ENCODE measurements at places on chromosomes 3 and 15.

DNA sequence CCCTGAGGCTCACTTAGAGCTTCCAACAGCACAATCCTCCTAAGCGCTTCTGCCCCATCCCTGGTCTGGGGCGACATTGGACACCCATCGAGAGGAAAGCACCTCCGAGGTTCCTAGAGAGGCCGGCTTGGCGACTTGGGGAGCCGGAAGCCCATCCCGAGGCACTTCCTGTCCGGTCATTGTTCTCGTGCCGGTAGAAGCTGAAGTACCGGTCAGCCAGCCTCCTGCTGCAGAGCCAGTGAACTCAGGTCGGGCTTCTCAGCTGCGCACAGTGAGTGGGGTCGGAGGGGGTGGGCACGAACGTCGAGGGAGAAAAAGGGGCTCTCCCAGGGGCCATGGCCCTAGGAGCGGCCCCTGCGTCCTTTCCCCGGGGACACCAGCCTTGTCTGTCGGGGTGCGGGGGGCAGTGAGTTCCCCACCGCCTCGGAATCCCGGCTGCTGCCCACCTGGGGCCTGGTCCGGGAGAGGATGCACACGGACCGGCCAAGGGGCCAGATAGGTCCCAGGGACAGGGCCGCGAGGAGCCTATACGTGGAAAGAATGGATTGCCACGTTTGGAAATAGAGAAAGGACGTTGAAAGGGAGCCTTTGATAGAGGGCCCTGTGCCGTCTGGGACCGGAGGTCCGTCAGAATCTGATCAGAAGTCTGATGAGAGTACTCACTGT lies at the start of gene ZNF35:
Gene ZNF35, plus strand, starts transcription at position 169 of the 666 bp plus-strand sequence. CDS start 2,336 bp downstream, outside the sequence.
- no peak for DNase-seq

DNA sequence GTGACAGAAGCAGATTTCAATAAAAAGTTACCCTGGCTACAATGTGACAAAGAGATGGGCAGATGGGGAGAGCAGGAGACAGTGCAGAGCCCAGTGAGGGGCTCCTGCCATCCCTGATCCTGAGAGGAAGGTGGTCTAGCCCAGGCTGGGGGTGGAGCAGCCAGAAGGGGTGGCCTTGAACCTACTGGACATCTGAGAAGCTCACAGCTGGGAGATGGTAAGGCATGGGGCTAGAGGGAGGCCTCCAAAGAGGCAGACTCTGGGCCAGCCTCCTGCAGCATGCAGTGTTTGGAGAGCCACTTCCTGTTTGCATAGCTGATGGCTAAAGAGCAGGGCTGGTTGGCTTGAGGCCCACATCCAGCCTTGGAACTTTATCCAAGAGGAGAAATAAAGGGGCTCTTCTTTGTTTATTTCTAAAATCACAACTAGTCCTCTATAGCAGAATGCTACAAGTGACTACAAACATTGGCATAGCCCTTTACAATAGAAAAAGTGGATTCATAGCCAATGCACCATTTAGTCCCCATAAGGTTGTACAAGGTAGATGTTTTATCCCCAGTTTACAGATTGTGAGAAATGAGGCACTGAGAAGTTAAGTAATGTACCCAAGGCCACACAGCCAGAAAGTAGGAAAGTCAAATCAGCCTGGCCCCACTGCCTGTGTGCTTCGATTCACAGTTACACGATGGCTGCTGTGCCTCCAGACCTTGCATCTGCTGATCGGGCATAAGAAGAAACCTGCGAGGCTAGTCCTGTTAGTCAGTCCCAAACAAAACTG lies 4.6 kb downstream of the EFCC1 start:
- no peak for DNase-seq

DNA sequence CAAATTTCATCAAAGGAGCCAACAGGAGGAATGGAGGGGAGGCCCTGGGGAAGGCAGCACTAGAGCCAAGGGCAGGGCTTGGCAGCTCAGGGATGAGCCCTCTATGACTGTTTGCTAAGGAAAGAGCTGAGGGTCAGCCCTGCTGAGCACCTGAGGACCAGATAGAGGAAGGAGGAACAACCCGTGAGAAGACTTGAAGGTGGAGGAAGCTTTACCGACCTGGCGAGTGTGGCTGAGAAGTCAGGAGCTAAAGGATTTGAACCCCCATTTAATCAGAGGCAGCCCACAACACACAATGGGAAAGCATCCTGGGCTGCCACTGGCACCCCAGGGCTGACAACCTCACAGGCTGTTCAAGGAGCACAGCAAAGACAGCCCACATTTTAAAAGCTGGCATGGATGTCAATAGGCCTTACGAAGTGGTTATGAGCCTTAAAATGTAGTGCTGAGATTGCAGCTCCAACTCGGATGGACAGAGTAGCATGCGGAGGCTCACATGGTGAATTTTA lies 20.7 kb upstream of the LRRC2 start:
- DNase-seq, result no peak

GRCh38 chr3:129491794-129492193 lies 36.6 kb upstream of the RHO start:
- DNase-seq, result no peak

GRCh38 chr3:172557515-172558220 lies 34.4 kb upstream of the TNFSF10 start:
- DNase-seq, result no peak

GRCh38 chr3:133871368-133872090 lies 24.2 kb downstream of the RAB6B start:
- DNase-seq, result no peak

DNA sequence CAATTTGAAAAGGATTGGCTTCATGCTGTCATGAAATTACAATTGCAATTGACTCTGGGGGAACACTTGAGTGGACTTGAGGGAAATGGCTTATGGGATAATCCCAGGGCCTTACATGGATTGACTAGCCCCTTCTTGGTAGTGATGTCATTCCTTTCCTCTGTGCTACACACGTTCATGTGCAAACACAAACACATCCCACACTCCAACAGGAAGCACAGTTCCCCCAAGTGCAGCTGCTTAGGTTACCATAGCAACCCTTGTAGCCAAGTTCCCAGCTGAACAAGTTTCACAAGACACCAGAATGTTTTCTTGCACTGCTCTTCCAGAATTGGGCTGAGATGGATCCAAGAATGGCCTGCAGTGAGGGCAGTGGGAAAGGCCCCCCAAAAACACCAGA lies 217.0 kb downstream of the ZNF621 start:
- DNase-seq, result no peak

DNA sequence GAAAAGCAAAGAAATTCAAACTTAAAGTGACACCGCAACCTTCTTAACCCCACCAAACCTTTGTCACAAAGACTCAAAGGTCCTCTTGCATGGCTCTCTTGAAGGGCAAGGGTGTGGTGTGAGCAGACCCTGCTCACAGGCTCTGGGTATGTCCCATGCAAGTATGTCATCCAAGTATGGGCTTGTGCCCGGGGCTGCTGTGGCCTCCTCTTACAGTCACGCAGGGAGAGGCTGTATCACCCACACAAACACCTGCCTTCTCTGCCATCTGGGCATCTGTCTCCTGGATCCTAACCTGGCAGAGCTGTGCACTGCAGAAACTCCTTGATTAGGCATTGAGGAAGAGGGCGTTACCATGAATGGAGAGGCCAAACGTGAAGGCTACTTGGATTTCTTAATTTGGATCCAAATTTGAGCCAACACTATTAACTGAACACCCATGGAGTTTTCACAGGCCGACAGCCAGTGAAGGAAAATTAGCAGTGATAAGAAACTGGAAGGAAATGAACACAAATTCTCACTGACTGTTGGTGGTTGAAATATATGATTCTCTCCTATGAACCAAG lies 146.6 kb downstream of the DUT start:
- no peak for DNase-seq

GRCh38 chr3:120424506-120424905 lies 26.3 kb downstream of the FSTL1 start:
- DNase-seq, result no peak

GRCh38 chr3:195714380-195715011 lies 6.3 kb upstream of the MUC20 start:
- DNase-seq, result no peak

DNA sequence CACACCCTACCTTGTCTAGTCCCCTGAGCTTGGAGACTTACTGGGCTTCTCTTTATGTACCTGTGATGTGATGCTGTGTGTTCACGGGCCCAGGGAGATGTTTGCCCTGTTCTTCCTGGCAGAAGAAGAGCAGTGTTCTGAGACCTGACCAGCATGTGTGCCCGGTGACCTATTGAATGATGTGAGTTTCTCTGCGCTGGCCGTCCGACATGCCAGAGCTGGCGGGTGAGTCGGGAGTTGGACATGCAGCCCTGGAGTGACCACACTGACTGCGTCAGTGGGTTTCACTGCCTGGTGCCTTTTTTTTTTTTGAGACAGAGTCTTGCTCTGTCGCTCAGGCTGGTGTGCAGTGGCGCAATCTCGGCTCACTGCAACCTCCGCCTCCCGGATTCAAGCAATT lies 42.3 kb downstream of the CGNL1 start:
- DNase-seq, result no peak

GRCh38 chr15:77866186-77866585 lies 211.3 kb downstream of the TBC1D2B start:
- no peak for DNase-seq

DNA sequence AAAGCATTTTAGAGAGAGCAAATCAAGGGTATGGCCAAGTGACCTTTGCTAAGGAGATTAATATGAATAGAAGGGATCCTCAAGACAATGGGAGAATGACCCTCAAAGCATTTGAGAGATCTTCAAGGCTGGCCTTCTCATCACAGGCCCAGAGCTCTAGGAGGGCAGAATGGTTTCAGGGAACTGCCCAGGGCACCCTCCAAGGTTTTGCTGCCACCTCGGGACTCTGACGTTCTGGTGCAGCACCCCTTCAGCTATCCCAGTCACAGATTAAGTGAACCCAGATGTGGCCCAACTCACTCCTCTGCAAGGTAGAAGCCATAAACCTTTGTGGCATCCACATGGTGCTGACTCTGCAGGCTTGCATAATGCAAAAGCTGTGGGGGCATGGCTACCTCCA lies 209.3 kb downstream of the TLE3 start:
- DNase-seq, result no peak

DNA sequence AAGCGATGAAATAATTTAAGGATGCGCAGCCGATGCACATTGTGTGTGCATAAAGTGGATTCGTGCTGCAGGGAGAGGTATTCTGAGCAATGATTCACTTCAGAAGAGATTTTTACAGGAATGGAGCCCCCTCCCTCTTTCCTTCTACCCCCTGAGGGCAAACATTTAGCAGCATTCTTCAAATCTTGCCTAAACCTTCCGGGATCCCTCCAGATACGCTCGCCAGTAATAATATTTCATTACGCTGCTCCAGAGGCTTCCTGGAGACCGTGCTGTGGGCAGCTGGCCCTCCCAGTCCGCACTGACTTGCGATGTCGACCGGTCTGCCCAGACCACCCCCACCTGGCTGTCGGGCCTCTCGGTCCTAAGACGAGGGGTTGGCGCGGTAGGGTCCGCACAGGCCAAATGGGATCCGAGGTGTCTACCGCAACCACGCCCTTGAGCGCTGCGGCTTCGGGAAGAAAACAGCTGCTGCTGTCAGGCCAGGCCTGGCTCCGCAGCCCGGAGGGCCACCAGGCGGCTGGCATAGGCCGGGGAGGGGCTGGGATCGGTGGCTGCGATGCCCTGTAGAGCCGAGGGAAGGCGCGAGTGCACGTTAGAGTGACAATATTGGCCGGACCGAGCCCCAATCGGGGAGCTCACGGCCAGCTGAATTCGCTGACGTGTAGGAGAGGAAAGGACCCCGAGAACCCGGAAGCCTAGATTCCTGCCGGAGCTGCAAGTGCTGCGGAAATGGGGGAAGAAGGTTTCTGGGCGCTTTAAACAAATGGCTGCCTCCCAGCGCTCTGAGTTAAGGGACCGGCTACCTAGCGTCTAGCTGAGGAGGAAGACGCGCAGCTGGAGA lies 14.3 kb downstream of the ZIC4 start:
- DNase-seq, result no peak

DNA sequence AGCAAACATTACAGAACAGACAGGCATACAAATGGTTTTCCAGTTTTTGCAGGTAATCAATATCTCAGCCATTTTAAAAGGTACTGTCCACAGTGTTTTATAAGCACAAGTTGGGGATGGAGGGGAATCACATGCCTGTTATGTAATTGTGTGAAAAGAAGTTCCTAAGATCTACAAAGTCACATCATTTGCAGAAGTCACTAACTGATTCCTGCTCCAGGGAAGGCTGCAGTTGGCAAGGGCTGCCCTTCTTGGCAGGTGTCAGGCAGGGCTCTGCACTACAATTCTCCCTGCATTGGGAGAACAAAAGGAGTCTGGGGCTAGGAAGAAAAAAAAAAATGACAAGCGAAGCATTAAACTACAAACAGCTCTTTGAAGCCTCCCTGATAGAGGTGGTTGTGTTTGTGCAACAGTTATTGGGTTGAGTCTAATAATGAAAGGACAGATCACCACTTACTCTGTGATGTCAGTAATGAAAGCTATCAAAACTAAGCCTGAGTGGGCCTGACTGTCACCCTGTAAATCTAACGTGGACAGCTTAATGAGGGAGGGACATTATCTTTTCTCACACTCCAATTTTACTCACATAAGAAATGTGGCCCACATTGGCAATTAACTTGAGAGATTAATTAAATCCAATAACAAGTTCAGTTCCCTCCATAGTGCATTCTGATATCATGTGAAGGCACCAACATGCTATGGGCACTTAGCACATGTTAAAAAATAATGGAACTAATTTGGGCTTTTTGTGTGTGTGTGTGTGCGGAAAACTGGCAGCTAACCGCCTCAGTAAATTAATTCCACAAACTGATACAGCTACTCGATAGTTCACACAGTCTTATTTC lies 242.9 kb downstream of the FHIT start:
- DNase-seq, result no peak

GRCh38 chr3:42672515-42672914 lies 12.8 kb upstream of the KLHL40 start:
- no peak for DNase-seq

Measured in activated CD4-positive, alpha-beta T cell treated with anti-CD3 and anti-CD28 coated beads, Interleukin-2, amount 50 U/mL, for 24 hours (primary cell).